Type B pancreatic cell (in vitro differentiated cells): ENCODE measurements at places on chromosomes 6 and 20.

GRCh38 chr6:145263778-145264211 lies 471.5 kb downstream of the EPM2A start:
- no peak for DNase-seq

- no peak for DNase-seq
Observed at GRCh38 chr20:41369673-41370072, 3.1 kb upstream of the EMILIN3 start.

- DNase-seq: no peak
Observed at GRCh38 chr6:24883618-24884017, 52.1 kb downstream of the RIPOR2 start.

- DNase-seq: no peak
Observed at GRCh38 chr20:16018881-16019280, 554.4 kb downstream of the KIF16B start.

GRCh38 chr6:146286961-146287360 lies 256.7 kb upstream of the RAB32 start:
- DNase-seq: no peak

GRCh38 chr20:21522481-21523280 lies 8.8 kb upstream of the NKX2-2 start:
- peak; percentile 64 for DNase-seq

- DNase-seq: no peak
Observed at GRCh38 chr20:8301655-8302054, 169.6 kb downstream of the PLCB1 start.

DNA sequence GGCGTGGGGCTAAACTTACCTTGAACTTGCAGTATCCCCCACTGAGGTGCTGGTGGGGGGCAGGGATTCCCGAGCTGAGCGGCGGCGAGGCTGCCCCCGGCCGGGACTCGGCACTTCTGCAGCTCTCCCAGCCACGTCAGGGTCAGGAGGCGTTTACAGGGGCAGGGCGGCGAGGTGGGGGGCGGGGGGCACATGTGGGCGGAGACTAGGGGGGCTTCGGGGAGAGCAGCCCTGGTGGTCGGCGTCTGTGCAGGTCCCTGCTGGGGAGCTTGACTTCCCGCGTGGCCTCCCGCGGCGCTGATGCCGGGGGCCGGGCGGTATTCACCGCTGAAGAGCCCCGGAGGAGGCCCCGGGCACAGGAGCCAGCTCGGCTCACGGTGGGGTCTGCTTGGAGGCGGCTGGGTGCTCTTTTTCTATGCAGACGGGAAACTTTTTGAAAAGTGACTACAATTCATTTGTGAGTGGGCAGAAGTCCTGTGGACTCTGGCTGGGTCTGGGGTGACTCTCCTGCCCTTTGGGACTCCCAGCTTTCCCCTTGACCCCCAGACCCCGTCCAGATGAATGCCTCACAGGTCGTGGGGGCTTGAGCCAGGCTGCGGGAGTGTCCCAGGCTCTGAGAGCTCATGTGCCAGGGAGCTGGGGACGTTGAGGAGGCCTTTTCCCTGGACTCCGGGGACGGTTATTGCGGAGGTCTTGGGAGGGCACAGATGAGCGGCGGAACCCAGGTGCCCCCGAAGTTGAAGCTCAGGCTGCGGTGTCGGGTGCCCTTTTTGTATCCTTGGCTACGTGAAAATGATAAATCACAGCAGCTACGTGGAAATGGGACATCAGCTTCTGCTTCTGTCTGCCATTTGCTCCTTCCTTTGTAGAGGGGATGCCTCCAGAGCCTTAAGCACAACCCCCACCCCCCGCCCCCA lies 75.9 kb upstream of the GATA5 start:
- DNase-seq: no peak

- no peak for DNase-seq
Observed at GRCh38 chr6:169902070-169902469, 150.6 kb downstream of the ERMARD start.

GRCh38 chr20:62701161-62702012 lies 7.2 kb upstream of the NTSR1 start:
- DNase-seq: no peak

GRCh38 chr20:47603260-47603659 lies 101.6 kb downstream of the NCOA3 start:
- DNase-seq: no peak

- DNase-seq: no peak
Observed at GRCh38 chr6:4677751-4678065, 98.5 kb upstream of the CDYL start.

GRCh38 chr20:41001497-41001896 lies 27.1 kb upstream of the TOP1 start:
- DNase-seq: no peak

GRCh38 chr20:17530716-17531664 lies at the start of gene BFSP1:
TSS of gene BFSP1 (minus strand) at chr20:17531379. CDS start at chr20:17531329, 50 bp downstream.
- DNase-seq: peak; percentile 77

- no peak for DNase-seq
Observed at GRCh38 chr20:18390201-18390600, 76.6 kb downstream of the DZANK1 start.

DNA sequence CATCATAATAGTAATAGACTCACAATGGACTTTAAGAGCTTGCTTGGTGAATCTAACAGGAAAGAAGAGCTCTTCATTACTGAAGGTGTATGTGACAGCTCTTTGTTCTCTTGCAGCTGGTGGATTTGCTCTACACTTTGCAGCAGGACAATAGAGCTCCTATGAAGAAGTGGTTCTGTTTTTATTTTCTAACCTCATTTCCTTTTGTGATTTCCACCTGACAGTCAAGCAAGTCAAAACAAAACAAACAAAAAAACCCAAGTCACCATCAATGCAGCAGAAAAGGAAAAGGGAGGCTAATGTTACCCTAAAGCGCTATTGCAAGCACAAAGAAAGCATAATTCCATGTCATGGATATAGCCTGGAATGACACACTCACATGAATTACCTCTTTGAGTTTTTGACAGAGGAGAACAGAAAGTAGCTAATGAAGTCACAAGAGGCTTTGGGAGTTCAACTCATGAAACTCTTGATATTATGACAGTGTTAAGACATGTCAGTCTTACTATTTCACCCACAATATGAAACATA lies 1188.1 kb downstream of the EPHA7 start:
- no peak for DNase-seq

- peak; percentile 70 for DNase-seq
Observed at GRCh38 chr20:63521602-63522001, 1.0 kb downstream of the PPDPF start.

DNA sequence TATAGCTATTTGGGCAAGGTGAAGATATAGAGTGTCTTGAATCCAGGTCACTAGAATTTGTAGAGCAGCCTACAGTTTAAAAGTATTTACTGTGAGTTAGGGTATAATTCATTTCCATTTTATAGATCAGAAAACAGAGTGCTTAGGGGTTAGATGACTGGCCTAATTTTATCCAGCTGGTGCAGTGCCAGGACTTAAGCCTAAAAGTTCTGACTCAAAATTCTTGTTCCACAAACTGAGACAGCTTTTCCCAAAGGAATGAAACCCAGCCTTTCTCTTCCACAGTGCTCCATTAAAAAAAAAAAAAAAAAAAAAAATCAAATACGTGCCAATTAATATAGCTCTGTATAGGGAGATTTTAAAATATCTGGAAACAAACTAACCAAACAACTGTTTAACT lies 441.0 kb upstream of the MARCKS start:
- DNase-seq: no peak

DNA sequence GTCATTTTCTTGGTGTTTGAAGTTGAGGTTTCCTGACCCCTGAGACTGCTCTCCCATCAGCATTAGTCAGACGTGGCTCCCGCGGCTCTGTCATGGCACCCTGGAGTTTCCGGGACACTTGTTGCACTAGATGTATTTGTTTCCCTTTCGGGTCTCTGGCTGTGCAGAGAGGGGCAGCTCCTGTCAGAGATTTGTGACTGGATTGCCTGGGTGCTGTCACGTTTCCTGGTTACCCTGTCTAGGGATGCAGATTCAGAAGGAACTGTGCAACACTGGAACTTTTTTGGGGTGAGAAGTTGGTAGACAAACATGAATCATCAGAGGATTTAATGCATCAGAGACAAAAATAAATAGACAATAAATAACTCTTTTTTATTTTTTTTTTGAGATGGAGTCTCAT lies 431.8 kb upstream of the MAN1A1 start:
- DNase-seq: no peak

DNA sequence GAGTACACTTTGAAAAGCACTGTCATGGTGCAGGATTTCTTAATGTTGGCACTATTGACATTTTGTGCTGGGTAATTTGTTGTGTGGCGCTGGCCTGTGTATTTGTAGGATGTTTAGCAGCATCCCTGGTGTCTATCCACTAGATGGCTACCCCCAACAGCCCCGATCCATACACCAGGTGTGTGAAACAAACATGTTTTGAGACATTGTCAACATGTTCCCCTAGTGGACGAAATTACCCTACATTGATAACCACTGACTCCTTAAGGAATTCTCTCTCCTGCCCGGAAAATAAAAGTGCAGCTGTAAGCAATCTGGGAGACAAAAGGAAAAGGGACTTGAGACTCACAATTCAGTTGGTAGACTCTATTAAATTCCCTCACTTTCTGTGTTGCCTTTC lies 52.6 kb upstream of the TMEM200A start:
- no peak for DNase-seq

GRCh38 chr6:105374010-105374420 lies 28.9 kb downstream of the PREP start:
- DNase-seq: no peak

DNA sequence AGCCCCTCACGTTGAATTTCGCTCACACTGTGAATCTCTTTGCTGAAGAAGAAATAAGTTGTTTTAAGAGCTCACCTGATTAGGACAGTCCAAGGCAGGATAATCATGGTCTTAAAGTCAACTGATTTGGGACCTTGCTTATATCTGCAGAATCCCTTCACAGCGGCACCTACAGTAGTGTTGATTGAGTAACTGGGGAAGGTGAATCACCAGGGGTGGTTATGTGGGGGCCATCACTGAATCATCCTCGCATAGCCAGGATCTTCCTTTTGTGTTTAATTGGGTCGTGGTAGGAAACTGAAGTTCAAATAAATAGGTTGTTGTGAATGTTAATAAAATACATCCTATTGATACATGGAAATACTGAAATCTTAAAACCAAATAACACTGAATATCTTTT lies 20.2 kb upstream of the MICA start:
- DNase-seq: no peak

DNA sequence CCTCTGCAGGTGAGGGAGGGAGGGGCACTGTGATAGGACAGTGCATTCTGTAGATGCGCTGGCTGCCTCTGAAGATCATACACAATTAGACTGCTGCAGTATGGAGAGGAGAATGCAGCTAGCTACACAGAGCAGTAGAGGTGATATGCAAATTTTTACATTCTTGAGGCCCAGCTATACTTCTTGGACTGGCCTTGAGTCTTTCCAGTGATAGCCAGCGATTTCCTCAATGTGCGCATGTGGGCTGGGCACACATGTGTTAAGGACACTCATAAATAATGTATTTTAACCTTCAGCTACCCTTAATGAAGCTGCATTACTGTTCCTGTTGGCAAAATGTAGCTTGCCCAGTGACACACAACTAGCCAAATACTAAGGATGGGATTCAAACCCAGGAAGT lies 19.0 kb downstream of the TTPAL start:
- DNase-seq: no peak

DNA sequence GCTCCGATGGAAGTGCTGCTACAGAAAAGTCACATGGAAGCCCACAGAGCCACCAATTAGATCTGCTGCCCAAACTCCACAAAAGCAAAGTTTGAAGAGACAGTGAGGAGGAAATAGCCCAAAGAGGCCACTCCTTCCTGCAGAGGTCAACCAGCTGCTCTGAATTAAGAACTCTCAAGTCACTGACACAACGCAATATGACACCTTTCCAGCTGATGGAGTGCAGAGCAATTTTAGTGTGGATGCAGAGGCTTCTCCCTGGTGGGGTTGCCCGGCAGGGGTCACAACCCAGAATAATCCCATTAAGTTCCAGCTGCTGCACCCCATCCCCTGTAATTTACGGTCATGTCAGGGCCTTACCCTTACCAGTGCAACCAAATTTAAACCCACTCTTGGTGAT lies 361.9 kb upstream of the JARID2 start:
- DNase-seq: no peak

DNA sequence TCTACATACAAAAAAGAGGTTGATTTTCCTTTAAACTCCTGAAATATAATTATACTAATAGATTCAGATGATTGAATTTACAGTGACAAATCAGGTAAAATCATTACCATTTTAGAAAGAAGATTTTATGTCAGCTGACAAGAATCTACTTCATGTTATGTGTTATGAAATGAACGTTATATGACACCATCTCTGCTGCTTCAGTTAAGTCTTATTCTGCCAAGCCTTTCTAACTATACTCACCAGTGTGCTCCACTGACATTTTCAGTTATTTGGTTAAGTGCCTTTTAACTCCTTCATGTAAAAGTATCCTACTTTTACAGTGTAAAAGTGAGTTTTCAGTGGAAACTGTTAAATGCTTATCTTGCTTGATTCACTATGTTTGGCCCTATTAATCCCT lies 80.4 kb downstream of the RWDD2A start:
- DNase-seq: no peak

- DNase-seq: no peak
Observed at GRCh38 chr6:7727086-7727945, 1.4 kb downstream of the BMP6 start.

DNA sequence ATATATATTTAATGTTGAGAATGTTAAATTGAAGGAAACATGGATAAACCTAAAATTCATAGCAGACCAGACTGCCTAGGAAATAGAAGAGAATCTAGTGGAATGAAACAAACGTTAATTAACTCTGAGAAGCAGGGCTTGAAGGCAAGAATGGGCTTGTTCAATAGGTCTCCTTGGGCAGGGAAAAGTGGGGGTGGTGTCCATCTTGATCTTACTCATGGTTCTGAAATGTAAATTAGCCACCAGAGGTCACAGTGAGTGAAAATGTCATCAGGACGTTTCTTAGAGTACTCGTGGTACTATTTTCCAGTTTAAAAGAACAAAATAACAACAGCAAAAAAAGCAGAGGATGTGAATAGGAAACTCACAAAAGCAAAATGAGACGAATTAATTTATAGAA lies 66.8 kb upstream of the BTBD3 start:
- DNase-seq: no peak

DNA sequence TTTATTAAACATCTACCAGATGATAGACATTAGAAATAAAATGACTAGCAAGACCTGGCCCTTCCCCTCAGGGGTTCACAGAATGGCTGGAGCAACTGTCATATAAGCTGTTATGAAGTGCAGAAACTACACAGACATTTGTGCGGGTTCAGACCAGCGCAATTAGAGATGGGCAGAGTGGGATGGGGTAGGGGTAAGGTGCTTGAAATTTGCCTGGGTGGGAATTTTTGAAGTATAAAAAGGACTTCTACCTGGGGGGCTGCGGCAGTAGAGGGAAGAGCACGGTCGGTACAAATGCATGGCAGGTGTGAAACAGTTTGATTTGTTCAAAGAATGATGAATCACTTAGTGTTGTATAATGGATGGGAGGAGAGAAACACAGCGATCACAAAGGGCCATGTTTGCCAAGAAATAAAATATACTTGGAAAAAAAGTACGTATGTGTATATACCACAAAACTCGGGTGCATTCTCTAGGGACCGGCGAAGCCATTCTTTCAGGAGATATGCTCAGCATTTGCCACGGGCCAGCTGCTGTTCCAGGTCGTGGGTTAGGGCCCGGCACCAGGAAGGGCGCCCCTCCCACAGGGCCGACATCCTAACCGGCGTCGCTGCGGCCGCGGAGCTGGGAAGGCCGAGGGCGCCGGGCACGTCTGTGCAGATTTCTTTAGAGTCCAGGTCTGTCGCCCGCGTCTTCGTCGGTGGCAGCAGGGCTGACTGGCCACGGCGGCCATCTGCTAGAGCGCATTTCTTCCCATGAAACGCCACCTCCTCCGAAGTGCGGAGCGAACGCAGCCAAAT lies 809 bp upstream of the NOL7 start:
- peak; percentile 77 for DNase-seq
